C1 segment of cervical spinal cord (tissue), 14 donors: ENCODE measurements at places on chromosomes 12 and 14.

- DNase-seq: no peak
These were observed 1.9 kb downstream of the TMTC3 start for GRCh38 chr12:88144037-88144436.

DNA sequence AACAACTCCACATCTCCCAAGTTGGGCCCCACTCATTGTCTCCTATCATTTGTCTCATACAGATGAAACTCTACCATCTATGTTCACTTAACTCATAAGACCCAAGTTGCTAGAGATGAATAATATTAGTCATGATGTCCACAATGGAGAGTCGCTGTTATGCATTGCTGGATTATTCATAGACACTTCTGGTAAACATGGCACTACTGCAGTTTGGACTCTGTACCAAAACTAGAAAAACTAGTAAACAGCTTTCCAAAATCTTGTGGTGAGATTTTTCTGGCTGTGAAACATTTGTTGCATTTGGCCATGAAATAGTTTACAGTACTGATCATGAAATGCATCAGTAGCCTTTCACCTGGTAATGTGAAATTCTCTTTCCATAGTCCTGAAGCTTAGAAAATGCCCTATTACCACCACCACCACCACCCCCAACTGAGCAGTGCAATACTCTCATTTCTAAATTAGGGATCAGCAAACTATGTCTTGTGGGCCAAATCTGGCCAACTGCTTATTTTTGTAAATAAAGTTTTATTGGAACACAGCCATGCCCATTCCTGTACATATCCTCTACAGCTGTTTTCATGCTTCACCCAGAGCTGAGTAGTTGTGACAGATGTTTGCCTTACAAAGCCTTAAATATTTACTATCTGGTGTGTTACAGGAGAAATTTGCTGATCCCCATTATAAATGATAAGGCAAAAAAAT lies 236.5 kb downstream of the DPF3 start:
- no peak for DNase-seq

- DNase-seq: no peak
These were observed 85.8 kb upstream of the BCAT1 start for GRCh38 chr12:25034676-25035075.

GRCh38 chr12:49693931-49694444 lies 13.2 kb downstream of the FMNL3 start:
- DNase-seq: no peak

DNA sequence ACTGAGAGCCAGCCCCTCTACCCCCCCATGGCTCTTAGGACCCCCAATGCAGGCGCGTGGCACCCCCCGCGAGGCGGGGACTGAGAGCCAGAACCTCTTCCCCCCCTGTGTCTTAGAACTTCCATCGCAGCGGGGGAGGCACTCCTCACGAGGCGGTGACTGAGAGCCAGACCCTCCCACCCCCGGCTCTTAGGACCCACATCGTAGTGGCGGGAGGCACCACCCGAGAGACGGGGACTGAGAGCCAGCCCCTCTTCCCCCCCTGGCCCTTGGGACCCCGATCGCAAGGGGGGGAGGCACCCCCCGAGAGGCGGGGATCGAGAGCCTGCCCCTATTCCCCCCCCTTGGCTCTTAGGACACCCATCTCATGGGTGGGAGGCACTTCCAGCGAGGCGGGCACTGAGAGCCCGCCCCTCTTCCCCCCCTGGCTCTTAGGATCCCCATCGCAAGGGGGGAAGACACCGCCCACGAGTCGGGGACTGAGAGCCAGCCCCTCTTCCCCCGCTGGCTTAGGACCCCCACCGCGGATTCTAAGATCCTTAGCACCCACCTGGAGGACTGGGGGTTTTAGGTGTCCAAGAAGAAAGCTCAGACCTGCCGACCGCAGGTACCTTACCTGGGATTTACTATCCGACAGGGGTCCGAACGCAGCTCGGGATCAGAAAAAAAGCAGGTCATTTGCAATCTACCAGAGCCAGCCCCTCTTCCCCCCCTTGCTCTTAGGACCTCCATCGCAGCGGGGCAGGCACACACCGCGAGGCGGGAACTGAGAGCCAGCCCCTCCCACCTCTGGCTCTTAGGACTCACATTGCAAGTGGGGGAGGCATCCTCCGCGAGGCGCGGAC lies 44.9 kb downstream of the DDX11 start:
- no peak for DNase-seq

DNA sequence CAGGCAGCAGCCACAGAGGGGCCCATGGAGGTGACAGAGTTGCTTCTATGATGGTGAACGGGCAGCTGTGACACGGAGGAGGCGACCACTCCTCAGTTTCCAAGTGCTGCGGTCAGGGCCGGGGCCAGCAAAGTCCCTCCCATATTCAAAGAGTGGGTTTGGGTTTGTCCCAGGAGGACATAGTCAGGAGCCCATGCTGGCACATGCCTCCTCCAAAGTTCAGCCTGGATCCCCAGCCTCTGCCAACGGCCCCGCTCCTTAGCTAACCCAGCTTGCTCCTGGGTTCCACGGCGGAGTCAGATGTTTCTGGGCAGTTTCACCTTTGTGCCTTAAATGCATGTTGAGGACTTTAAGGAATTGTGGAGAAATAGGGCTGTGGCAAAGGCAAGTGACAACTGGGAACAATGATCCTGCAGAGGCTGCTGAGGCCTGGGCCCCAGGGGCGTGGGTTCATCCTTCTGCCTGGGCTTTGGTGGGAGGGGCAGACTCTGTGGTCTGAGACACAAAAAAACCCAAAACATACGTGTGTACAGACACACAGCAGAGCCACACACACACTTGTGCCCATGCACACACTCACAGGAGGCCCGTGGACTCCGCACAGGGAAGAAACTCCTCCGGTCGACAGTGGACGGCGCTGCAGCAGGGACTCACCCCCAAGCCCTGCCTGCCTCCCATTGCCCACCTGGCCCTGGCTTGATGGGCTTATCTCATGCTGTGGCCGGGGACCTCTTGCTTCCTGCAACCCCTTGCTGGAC lies 399.4 kb downstream of the TMEM121 start:
- no peak for DNase-seq

DNA sequence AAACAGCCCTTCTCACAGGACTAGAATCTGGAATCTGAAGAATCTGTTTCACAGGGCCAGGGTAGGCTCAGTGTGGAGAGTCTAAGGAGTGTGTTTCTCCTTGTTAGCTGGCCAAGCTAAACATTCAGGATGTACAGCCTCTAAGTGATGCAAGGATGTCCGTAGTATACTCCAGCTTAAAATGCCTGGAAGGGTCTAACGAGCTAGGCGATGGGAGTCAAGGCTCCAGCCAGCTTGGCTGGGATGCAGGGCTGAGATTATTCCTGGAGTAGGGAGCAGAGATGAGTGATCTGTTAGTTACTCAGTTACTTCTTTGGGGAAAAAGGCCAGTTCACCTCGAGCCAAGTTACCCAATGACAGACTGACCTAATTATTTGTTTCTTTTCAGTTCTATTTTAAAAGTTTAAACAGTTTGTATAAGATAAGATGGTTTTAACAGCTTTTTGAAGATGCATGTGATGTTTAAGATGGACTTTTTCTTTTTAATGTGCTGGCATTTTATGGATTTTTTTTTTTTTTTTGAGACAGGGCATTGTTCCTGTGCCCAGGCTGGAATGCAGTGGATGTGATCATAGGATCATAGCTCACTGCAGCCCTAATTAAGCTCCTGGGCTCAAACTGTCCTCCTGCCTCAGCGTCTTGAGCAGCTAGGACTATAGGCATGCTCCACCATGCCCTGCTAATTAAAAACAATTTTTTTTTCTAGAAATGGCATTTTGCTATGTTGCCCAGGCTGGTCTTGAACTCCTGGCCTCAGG lies 41.1 kb downstream of the SYNE2 start:
- no peak for DNase-seq

GRCh38 chr14:31560759-31561154 lies 447 bp upstream of the NUBPL start:
- DNase-seq: no peak
